ENCODE measurements at places on chromosomes 13 and 19.

DNA sequence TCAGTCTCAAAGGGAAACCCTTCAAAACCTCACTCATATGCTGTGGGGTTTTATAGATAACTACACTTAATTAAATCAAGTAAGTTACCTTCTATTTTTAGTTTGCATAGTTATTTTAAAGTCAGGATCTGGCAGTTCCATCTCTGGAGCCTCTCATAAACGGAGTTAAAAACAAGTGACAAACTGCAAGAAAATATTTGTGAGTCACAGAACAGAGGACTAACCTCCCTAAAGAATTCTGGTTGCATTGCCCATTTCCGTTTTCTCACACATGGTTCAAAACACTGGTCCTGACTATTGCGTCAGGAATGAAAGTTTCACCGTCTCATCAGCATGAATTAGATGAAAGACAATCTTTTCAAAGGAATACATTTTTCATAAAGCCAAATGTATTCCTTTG, 10.6 kb downstream of the RXFP2 start:
- no peak for DNase-seq

- DNase-seq: peak; percentile 27
These were observed 1.8 kb upstream of the CEACAM8 start for GRCh38 chr19:42596391-42597072.

DNA sequence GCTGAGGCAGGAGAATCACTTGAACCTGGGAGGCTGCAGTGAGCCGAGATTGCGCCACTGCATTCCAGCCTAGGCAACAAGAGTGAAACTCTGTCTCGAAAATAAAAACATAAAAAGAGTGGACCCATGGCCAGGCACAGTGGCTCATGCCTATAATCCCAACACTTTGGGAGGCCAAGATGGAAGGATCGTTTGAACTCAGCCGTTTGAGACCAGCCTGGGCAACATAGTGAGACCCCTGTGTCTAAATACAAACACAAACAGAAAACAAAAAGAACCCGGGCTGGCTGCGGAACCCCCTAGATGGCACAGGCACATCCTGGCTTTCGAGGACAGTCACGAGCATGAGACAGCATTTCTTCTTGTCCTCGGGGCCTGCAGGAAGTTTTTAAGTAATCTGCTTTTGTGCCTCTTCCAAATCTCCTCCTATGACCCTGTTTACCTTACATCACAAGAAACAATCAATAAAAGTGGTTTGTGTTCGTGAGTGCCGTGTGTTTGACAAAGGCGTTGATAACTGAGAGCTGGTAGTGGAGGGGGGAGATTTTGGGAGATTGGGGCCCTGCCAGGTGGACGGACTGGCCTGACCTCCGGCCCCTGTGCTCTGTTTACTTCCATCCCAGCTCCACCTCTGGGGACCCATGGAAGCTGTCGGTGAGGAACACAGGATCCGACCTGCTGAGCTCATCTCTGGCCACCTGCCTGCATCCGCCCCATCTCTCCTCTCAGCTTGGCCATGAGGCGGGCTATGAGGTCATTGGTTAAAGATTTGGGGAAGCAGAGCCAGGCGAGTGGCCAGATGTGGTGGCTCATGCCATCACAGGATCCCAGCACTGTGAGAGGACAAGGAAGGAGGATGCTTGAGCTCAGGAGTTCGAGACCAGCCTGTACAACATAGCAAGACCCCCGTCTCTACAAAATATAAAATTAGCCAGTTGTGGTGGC, 5.9 kb upstream of the GDF15 start:
- no peak for DNase-seq

DNA sequence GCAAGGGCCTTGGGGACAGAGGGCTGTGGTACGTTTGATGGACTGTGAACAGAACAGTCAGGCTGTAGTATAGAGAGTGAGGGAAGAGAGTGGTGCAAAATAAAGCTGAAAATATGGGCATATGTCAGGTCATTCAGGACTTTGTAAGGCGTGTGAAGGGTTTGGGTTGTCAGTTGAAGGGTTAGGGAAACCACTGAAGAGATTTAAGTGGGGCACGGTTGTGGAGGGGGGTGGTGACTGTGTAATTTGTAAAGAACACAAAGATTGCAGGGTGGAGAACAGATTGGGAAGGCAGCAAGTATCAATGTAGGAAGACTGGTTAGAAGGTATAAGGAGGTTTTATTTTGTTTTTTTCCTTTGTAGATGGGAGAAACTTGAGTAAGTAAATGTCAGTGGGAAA, 349.8 kb downstream of the DLEU7 start:
- DNase-seq: no peak

DNA sequence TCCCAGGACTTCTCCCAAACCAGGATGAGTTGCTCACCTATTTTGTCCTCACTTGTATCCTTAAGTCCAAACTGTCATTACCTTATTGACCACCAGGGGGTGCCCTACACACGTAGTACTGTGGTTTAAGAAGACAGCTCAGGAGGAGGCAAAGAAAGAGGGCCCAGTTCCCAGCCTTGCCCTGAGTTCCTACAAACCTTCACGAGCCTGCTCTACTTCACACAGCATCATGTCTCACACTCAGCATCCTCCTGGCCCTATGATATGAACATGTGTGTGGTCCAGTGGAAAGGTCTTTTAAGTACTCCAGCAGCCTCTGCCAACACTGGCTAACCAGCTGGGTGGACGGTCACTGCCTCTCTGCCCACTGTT, 8.1 kb upstream of the ZNF784 start:
- DNase-seq: peak; percentile 81

DNA sequence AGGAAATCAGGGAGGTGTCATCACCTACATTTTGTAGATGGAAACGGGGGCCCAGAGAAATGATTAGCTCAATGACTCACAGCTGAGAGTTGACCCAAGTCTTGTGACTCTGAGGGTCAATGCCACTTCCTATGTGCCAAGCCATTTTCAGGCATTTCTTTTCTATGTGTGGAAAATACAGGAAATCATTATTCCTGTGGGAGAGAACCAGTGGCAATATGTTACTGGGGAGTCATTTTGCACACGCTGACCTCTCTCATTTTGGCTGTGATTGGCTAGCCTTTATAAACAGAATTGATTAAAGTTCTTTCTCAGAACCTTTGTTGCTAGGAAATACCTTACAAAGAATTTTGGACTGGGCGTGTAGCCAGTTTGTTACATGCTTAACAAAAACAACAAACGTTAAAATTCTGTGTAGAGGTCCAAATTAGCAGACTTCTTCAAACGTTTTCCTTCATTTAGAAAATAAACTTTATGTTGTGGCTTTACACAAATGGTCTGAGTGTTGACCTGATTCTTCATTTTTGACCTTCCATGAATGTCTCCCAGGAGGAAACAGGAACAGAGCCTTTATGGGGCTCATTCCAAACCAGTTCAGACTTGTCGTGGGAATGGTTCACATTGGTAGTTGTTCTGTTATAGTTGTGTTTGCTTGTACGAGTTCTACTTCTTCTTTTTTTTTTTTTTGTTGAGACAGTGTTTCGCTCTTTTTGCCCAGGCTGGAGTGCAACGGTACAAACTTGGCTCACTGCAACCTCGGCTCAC, 11.4 kb downstream of the PCCA start:
- DNase-seq: no peak

- DNase-seq: no peak
These were observed 769.0 kb upstream of the SLITRK1 start for GRCh38 chr13:84651288-84651687.

DNA sequence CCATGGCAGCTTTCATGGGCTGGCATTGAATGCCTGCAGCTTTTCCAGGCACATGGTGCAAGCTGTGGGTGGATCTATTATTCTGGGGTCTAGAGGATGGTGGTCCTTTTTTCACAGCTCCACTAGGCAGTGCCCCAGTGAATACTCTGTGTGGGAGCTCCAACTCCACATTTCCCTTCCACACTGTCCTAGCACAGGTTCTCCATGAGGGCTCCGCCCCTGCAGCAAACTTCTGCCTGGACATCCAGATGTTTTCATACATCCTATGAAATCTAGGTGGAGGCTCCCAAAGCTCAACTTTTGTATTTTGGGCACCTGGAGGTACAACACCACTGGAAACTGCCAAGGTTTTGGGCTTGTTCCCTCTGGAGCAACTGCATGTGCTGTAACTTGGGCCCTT, 450.6 kb downstream of the LMO7 start:
- DNase-seq: no peak

DNA sequence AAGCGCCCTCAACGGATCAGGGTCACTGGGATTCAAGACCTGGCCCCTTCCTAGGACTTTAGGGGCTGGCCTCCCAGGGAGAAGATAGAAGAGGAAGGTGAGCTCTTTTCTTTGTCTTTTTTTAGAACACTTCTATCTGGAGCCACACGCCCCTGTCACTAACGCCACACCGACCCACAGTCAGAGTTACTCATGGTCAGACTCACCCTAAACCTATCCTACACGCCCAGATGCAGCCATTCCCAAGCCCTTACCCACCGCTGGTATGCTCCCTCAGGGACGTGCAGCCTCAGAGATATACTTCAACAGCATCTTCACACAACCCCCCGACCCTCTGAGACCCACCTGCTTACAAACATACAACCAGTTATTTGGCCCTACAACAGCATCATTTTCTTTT, 29.9 kb upstream of the MUC16 start:
- DNase-seq: no peak
